ENCODE measurements at places on chromosomes 1 and 21. TPM values are rescaled to one million over a fixed set of nuclear protein-coding genes. Genes with fewer than 3 reads are reported as not detected.

DNA sequence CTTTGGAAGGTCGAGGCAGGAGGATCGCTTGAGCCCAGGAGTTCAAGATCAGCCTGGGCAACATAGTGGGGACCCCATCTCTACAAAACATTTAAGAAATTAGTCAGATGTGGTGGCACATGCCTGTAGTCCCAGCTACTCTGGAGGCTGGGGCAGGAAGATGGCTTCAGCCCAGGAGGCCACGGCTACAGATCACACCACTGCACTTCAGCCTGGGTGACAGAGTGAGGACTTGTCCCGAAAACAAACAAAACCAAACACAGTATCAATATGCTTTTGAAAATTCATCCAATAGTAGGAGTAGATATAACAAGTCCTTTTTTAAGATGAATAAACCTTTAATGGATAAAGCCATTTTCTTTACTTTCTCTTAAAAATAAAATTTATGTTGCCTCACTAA is 8.5 kb downstream of the APP start:
- no peak for DNase-seq

The FAM76A gene
- total RNA-seq: 10.8 TPM

DNA sequence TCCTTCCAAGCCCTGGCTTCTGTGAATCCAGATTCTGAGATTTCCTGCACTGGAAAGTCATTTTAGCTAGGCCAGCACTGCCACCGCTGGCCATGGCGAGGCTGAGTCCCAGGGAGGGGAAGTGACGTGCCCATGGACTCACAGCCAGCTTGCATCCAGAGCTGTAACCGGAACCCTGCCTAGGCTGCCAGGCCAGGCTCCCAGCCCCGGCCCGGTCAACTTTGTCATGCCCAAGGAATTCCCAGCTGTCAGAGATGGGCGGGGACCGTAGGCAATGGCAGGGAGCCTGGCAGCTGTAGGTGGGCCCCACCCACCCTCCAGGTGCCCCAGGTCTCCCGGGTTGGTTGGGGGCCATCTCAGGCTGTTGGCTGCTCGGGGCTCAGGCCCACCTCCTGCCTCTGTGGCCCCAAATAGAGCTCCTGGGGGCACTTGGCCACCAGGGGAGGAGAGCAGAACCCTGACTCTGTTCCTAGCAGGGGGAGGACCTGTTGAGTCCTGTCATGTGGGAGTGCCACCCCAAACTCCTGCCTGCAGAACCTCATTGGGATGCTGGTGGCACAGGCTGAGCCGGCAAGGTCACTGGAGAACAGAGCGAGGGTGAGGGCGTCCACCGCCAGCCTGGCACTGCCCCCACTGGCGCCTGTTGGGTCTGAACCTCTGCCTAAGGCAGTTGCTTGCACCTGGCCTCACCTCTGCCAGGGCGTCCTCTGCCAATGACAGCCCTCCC is 57.8 kb downstream of the FOXO6 start:
- peak; percentile 96 for DNase-seq

- no peak for DNase-seq
These were observed 126.4 kb downstream of the FAM78B start for GRCh38 chr1:166040202-166040997.

DNA sequence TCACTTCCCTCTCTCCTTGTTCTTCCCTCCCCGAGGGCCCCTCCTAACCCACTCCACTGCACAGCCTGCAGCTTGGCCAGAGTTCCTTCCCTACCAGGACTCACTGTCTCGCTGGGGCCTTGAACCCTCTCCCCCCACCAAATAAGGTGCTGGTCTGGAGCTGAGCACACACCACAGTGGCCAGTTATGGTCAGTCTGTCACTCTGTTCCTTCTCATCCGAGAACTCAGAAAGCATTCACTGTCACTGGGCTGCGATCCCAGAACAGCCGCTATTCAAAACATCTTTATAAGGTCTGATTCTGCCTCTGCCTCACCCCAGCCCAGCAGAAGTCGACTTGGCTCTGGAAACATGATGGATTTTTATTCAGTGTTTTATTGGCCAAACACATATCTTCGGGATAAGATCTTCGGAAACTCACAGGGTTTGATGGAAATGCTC is 19.8 kb upstream of the LBR start:
- no peak for DNase-seq

DNA sequence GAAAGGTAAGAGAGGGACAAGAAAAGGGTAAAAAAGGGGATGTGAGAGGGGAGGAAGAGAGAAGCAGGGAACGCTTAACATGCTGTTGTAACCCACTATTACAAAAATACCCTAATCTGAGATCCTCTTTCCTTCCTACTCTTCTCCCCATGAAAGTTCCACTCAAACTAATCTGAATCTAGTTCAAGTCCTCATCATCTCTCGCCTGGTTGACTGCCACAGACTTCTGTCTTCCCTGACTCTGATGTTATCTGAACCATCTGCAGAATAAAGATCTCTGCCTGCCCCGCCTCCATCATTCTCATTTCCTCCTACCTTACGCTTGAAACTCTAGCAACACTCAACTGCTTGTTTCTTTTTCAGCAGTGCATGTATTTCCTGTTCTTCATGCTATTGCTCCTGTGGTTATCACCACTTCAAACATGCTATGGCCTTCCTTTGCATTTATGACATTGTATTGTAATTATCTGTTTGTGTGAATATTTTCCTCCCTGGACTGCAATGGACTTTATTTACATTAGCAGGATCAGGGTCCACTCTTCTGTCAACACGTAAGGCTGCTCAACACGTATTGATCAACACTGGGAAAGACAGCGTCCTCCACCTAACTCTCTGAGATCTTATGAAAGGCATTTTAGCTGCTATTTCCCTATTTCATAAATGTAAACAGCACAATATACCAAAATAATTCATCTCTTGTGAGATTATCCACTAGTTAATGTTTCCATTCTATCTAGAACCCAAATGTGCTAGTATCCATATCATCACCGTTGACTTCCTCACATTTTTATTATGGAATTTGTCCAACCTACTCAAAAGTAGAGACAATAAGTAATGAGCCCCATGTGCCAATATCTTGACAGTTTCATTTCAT is 215.5 kb upstream of the USP25 start:
- DNase-seq: no peak

DNA sequence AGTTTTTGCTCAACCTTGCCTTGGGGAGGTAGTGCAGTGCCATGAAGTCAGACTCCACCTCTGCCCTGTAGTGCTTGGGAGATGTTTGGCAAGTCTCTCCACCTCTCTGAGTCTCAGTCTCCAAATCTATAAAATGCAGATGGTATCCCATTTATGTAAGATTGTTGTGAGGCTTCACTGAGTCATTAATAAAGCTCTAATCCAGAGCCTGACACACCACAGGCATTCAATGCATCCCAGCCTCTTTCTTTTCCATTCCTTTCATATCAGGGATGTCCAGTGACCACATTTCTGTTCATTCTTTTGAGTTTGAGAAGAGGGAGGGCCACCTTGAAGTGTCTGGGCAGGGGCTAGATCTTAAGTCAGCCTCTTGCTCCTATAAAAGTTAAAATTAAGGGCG is 37.6 kb upstream of the LMO4 start:
- DNase-seq: no peak

The OPTC gene
- not detected for total RNA-seq

- no peak for DNase-seq
These were observed 27.5 kb upstream of the TMEM52 start for GRCh38 chr1:1946540-1946939.

DNA sequence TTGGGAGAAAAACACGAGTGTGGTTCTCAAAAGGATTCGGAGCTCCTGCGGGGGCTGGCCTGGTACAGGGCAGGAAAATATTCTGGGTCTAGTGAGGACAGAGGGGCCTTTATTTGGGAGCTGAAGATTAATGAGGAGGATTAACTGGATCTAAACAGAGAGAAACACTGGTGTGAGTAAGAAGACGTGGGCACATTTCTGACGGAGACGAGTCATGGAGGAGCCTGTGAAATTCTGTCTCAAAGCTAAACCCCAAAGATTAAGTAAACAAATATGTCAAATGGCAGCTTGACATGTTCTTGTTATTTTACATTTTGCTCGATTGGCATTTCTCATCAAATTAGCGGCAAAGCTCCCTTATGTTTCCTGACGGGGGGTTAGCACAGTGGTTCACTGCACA is 12.8 kb downstream of the PROK1 start:
- no peak for DNase-seq

GRCh38 chr1:104593413-104594187 is 843.9 kb downstream of the AMY1C start:
- DNase-seq: no peak

The AGBL4 gene
- 0.35 TPM for total RNA-seq

Measured in H4 (cell line).